Testis (tissue), 5 donors: ENCODE measurements at places on chromosomes 11 and 22.

- no peak for DNase-seq
Measured at GRCh38 chr11:1083621-1084551, 9.2 kb downstream of the MUC2 start.

DNA sequence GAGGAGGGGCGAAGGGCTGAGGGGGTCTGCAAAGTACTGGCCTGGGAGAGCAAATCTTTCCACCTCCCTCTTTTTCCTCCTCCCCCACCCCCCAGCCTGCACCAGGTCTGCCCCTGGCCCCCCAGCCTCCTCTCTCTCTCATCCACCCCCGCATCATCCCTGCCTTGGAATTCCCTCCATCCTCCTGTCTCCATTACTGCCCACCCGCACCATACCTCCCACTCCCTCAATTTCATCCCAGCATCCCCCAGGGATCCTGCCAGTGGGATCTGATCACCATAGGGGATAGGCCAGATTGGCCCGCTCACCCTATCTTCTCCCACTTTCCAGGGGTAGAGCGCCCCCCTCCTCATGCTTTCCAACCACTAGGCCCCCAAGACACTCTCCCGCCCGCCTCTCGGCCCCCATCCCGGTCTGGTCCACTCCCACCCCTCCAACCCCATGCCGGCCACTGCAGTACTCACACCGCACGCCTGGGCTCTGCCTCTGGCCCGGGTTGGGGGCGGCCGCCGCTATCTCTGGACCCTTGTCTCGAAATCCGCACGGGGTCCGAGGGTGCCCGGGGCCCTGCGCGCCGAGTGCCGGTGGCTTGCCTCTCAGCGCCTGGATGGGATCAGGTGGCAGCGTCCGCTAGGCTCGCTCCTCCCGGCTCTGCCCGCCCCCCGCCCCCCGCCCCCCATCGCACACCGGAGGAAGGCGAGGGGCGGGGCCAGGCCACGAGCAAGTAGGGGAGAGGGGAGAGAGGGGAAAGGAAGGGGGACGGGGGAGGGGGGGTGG is at the start of gene GAL3ST3:
TSS of gene GAL3ST3 (minus strand) at position 615 of the 777 bp plus-strand sequence. CDS start 3,746 bp downstream, outside the sequence.
- no peak for DNase-seq

- DNase-seq, result no peak
Measured at GRCh38 chr11:72250661-72251464, 6.9 kb upstream of the PHOX2A start.

DNA sequence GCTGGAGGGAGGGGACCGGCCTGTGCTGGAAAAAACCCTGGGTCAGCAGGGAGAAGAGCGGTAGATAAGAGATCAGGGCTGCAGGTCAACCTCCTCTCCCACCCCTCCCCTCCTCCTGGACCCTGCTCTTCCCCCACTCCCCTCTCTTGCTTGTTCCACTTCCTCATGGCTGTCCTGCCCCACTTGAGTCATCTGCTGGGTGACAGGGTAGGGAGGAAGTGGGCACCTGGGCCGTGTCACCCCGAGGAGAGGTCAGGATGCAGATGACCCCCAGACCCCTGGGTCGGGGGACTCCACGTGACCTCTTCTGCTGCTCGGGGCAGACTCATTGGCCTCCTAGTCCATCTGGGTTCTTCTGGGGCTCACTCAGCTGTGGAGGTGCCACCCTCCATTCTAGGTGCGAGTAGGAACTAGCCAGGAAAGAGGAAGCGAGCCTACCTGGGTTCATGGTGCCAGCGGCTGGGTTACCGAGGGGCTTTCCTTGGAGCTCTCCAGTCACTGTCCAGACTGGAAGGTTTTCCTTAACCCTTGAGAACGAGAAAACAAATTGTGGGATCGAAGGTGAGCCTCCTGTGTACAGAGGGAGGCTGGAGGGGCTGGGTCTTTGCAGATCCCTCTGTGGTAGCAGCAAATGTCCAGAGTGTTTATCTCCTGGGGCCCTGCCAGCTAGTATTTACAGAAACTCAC is 6.5 kb downstream of the APOL2 start:
- DNase-seq, result no peak

DNA sequence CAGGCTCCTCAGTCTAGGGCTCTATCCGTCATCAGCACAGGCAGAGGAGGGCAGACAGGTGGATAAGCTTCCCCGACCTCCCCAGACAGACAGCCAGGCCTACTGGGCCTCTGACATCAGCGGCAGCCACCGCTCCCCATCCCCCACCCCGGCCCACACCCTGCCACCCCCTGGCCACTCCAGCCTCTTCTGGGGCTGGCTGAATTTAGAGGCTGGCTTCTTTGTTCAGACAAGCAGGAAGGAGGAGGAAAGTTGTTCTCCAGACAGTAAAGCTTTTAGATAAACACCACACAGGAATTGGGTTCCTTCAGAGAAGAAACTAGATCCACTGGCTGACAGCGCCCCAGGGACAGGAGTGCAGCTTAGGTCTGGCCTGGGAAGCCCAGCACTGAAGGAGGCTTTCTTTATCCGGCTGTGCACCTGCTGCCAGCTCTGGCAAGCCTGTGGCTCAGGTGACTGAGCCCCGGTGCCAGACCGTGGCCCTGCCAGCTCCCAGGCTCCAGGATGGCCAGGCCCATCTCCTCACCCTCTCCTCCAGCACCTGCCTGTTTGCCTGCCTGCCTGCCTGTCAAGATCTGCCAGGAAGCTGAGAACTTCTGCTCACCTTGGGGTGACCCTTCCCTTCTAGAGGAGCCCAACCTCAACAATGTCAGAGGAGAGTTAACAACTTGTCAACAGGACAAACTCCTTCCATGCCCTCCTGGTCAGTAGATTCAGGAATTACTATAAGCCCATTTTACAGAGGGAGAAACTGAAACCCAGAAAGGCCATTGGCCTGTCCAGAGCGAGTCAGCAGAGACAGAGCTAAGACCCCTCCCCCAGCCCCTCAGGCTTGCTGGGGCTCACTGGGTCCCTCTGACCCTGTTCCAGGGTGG is 44.0 kb upstream of the KLHL35 start:
- no peak for DNase-seq

DNA sequence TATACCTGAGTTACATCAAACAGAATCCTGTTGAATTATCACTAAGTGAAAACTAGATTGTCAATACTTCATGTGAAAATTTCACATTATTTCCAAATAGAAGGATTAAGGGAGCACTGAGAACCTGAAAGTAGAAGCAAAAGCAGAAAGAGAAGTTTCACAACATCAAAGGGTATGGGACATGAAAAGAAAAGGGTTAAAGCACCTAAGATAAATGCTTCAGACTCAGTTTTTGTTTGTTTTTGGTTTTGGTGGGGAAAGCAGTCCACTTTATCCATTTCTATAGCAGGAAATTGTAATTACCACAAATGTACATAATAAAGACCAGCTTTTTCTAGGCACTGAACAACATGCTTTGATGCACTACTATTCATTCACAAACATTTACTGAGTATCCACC is 1069.7 kb upstream of the CCDC90B start:
- DNase-seq, result no peak

DNA sequence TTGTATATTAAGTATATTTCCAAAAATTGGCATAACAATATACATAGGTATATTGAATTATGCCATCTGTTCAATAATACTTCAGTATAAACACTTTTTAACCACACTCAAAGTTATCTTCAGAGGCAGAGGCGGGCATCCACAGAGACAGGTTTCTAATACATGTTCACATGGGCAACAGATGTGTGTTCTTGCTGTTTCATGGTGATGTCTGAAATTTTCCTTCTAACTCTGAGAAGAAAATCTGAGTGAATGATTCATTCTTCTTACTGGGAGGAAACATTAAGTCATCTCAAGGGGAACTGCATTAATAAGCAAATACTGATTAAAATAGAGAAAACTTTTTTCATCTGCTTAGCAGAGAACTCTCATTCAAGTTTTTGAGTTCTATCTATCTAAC is 1074.5 kb downstream of the LRRC4C start:
- no peak for DNase-seq

DNA sequence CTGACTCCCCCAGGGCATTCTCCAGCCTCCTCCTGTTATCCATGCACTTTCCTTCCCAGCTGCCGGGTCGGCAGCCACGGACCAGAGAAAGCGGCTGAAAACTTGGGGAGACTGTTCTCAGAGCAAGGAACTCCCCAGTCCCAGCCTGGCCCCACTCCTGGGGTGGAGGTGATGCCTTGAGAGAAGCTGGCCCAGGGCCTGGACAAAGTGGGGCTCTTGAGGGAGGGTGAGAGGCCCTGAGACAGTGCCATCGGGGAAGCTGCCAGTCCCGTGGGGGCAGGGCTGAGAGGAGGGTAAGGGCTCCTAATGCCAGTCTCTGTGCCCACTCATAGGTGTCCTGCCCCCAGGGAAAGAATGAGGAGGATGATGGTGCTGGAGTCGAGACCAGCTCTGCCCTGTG is 53.8 kb downstream of the FLRT1 start:
- DNase-seq, result no peak
